ENCODE measurements at places on chromosomes 3 and 15.

GRCh38 chr15:60791216-60791615, 312.3 kb upstream of the ICE2 start:
- no peak for DNase-seq

- DNase-seq = peak; percentile 94
These were observed 87.6 kb downstream of the FOXP1 start for GRCh38 chr3:71495708-71496472.

- DNase-seq = no peak
These were observed 5.9 kb upstream of the TRA2B start for GRCh38 chr3:185943760-185944106.

DNA sequence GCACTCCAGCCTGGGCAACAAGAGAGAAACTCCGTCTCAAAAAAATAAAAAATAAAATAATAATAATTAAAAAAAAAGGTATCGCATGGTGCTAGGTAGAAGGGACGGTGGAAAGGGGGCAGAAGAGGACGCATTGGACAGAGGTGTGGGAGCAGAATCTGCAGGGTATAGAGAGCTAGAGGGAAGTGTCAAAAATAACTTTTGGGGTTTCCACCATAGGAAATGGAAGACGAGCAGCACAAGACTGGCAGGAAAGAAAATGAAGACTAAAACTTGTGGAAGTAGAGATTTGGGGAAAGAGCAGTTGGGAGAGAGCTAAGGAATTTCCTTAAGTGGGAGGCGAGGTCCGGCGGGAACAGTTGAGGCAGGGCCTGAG, 585 bp upstream of the MKRN2 start:
- DNase-seq = no peak

- DNase-seq = no peak
These were observed 3.7 kb upstream of the PRKAR2A start for GRCh38 chr3:48851407-48851806.

DNA sequence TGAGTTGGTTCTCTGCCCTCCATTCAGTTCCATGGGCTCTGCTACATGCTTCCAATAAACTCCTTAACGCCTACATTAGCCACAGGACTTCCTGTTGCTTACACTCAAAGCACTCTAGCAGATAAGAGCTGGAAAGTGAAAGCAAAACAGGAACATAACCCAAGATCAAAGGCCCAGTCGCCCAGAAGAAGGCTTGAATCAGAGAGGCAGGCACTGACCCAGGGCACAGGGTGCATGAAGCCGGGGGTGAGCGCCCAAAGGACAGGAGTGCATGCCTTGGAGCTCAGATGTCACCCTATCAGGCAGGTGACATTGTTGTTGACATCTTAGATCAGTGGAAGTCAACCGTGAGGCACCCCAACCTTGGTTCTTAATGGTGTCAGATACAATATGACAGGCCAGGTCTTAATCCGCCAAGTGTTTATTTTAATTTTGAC, 235.1 kb downstream of the UACA start:
- DNase-seq = peak; percentile 8

DNA sequence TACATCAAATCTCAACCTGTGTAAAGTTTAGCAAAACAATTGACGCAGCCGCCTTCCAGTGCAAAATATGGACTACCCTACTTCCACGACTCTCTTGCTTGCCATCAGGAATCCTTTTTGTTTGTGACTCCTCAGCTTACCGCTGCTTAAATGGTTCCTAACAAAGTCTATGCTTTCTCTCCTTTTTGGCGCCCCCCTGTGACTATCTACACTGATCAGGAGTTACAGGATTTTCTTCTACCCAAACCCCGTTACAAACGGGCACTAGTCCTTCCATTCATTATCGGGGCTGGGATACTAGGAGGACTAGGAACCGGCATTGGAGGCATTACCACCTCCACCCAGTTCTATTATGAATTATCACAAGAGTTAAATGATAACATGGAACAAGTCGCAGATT, 184.0 kb downstream of the IGSF11 start:
- DNase-seq = no peak

- DNase-seq = no peak
These were observed 102.7 kb downstream of the CDIN1 start for GRCh38 chr15:36682101-36682500.

DNA sequence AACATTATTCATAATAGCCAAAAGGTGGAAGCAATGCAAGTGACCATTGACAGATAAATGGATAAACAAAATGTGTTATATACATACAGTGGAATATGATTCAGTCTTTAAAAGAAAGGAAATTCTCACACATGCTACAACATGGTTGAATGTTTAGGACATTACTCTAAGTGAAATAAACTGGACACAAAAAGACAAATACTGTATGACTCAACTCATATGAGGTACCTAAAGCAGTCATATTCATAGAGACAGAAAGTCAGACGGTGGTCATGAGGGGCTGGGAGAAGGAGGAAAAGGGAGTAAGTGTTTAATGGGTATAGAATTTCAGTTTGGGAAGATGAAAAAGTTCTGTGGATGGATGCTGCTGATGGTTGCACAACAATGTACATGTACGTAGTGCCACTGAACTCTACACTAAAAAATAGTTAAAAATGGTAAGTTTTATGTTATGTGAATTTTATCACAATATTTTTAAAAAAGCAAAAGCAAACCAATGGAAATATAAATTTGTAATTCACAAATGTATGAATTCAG, 5.3 kb downstream of the TXNRD3 start:
- DNase-seq = no peak

DNA sequence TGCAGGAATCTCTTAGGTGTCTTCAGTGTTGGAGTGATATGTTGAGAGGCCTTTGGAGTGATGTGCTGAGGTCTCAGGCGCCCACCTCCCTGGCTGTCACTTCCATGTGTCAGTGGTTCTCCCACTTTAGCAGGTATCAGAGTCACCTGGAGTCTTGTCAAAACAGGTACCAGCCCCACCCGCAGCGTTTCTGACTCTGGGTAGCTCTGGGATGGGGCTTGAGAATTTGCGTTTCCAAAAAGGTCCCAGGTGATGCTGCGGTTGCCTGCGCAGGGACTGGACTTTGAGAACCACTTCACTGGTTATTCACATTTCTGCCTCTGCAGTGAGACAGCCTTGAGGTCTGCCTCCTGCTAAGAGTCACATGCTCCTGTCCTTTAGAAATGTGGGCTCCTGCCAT, 15.5 kb downstream of the UMPS start:
- no peak for DNase-seq

DNA sequence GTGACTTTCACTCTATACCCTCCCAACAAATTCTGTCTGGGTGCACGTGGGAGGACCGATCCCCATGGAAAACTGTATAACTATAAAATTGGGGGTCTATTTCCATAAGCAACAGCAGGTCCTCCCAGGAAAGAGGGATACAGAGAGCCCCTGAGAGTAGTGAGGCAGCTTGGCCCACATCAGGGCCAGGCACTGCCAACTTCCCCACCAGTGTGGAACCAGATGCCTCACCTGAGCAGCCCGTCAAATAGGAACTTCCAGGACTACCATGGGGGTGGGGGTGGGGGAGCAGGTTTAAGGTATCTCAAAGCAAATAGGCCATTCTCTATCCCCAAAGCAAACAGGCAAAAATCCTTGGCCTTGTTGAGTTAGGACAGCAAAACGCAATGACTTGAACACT, 33.3 kb upstream of the DUSP7 start:
- DNase-seq = no peak

DNA sequence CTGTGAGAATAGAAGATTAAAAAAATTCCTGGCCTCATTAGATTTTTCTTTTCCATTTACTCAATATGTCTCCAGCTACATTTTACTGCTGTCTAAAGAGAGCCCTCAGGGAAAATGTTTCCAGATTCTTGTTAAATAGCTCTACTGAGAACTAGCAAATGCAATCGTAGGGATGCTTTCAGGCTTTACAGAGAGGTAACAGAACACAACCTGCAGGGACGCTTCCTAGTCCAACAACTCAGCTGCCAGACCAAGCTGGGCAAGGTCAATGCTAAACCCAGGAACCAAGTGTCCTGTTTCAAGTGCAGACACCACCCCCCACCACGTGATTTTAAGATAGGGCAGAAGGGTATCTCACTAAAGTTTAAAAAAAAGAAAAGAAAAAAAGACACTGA, 25.2 kb downstream of the ARHGEF3 start:
- DNase-seq = no peak

DNA sequence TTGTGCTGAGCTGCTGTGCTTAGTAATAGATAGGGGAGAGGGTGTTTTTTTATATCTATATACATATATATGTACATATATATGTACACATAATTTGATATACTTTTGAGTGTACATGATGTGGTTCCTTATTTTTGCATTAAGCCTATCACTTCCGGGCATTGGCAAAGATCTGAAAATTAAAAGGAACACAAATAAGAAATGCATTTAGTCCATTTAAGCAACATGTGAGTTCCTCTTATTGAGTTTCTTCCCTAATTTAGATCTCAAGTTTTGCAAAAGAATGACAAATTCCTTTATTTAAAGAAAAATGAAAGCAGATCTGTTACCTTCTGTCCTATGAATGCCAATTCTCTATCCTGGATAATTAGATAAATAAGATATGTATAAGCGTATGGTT, 435.1 kb downstream of the LPP start:
- no peak for DNase-seq

GRCh38 chr15:66440501-66440900, 53.8 kb downstream of the MAP2K1 start:
- DNase-seq = no peak

DNA sequence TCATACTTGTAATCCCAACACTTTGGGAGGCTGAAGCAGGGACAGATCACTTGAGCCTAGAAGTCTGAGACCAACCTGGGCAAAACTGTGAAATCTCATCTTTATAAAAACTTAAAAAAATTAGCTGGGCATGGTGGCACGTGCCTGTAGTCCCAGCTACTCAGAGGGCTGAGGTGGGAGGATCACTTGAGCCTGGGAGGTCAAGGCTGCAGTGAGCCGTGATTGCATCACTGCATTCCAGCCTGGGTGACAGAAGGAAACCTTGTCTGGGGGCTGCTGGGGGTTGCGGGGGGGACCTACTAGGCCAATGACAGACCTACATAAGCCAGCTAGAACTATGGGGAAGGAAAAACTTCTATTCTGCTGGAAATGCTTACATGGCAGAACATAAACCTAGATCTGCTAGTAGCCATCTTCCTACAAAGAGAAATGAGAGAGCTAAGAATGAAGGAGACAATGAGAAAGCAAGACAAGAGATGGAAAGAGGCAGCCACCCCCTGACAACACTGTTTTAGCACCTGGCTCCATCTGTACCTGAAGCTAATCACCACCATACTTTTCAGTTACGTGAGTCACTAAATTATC, 23.9 kb downstream of the FOXP1 start:
- no peak for DNase-seq

DNA sequence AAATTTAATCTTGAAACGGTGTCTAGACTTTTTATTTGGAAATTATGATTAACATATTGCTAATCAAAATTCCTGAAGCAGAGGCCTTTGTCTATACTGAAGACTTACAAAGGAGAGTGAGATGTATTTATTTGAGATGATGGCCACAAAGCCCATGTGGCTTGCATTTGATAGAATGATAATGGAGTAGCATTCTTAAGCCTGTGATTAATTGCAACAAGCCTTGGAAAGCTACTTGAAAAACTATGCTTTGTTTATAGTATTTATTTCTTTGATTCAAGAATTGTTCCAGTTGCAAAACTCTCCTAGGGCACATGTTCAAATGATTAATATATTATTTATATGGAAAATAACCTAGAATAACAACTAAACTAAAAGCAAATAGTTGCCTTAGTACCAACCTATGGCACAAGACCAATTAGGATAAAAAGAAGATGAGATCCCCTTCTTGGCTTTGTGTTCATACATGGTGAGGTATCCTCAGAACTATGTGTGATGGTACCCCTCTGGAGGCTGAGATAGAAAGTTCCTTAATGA, 244.1 kb upstream of the TBL1XR1 start:
- DNase-seq = no peak

- no peak for DNase-seq
These were observed 29.3 kb downstream of the KNL1 start for GRCh38 chr15:40623361-40623760.

DNA sequence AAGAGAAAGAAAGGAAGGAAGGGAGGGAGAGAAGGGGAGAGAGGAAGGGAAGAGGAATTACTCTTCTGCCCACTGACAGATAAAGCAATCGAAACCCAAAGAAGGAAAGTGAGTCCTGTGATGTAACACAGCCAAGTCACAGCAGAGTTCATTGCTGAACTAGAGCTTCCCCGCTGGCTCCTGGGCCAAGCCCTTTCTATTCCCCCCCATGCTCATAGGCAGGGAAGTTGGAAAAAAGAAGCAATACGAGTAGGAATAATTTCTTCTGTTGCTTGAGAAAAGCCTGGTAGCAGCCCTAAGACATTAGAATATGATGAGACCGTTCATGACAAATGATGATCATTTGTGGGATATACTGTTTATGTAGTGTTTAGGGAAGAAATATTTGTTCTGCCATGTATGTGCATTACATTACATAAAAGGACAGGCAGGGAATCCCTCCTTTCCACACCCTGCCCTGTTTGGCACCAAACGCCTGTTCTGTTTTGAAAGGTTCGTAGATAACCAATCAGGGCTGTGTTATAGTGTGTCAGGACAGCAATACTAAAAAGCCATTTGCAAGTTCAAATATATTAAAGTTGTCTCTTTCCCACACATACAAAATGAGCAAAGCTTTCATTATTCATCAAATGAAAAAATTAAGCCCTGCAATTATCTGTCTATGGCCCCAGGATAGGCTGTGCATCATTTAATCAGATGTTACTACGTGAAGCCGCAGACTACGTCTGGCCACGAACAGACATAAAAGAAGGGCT, 111.0 kb upstream of the TRPM1 start:
- DNase-seq = no peak

DNA sequence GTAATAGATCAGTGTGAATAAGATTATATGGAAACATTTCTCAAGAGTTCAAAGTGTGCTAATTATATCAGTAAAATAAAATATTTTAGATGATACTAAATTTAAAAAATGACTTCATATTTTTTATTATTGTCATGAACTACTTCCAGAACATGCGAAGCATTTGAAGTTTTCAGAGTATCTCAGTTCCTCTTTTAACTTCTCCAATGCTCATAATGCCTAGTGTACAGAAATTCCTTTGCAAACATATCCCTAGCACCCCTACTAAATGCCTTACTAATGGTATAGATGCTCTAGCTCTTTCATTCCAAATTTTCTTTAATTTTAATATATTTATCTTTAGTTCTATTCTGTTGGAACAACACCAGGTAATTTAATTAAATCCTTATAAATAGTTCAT, 580.4 kb downstream of the CADM2 start:
- no peak for DNase-seq

- no peak for DNase-seq
These were observed 834.5 kb upstream of the NECTIN3 start for GRCh38 chr3:110236976-110237610.

GRCh38 chr15:60553163-60553562, 74.2 kb upstream of the ICE2 start:
- no peak for DNase-seq

- DNase-seq = no peak
These were observed 204.0 kb downstream of the VPS13C start for GRCh38 chr15:61856295-61856694.

DNA sequence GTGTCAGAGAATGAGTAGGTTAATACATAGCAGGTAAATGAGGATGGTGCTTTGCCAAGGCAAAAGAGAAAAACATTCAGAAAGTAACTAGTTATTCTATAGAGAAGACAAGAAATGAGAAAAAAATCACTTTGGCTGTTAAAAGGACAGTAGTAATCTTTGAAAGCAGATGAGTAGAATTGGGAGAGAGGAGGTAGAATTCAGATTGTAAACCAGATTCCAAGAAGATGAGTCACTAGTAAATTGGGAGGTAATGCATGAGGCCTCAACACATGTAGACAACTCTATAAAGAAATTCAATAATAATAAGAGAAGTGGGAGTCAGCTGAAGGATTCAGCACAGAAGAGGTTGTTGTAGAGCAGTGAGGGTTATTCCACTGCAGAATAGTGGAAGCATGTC, 81.4 kb downstream of the MBNL1 start:
- no peak for DNase-seq
